Activated T-cell treated with anti-CD3 and anti-CD28 coated beads for 48 hours (primary cell): ENCODE measurements at places on chromosomes 16 and 17.

DNA sequence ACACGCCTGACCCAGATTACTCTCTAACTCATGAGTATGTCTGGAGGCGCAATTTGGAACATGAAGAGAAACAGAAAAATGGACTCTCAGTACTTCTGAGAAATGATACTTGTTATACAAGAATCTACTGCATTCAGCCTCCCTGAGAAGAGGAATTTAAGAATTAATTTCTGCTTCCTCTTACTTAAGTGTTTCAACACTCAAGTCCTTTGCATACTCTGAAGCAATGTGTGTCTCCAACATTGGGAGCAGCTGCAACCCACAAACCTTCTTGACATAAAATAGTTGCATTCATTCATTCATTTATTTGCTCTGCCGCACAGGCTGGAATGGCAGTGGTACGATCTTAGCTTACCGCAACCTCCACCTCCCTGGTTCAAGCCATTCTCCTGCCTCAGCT is 199.8 kb downstream of the NPIPA7 start:
- no peak for DNase-seq

DNA sequence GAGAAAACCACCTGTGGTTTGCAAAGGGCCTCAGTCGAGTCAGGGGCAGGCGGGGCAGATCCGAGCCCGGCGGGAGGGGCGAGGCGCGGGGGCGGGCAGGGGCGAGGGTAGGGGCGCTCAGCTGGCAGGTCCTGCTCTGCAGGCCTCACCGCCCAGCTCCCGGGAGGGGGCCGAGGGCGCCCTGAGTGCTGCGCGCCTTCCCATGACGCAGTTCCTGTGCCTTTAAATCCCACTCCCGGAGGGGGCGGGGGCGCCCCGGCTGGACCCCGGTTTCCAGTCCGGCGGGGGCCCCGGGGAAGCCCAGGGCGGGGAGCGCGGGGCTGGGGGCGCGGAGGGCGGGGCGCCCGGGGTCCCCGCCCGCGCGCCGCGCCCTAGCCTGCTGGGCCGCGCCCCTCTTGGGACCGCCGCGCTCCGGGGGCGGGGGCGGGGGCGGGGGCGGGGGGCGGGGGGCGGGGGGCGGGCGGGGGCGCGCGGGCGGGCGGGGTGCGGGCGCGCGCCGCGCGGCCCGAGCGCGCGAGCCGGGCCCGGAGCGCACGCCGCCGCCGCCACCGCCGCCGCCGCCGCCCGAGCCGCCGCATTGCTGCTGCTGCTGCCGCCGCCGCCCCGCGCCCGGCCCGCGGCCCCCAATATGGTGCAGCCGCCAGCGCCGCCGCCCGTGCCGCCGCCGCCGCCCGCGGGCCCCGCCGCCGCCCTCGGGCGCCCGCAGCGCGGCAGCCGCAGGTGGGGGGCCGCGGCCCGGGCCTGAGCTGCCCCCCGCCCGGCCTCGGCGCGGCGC is at the start of gene JPH3:
JPH3 (plus strand) TSS at position 508 of the 775 bp plus-strand sequence. CDS start 639 bp downstream, outside the sequence.
- no peak for DNase-seq

- no peak for DNase-seq
Observed at GRCh38 chr16:14284930-14285512, 213.9 kb downstream of the MRTFB start.

GRCh38 chr16:68310437-68310773 is 341 bp downstream of the SLC7A6OS start:
- DNase-seq = no peak

DNA sequence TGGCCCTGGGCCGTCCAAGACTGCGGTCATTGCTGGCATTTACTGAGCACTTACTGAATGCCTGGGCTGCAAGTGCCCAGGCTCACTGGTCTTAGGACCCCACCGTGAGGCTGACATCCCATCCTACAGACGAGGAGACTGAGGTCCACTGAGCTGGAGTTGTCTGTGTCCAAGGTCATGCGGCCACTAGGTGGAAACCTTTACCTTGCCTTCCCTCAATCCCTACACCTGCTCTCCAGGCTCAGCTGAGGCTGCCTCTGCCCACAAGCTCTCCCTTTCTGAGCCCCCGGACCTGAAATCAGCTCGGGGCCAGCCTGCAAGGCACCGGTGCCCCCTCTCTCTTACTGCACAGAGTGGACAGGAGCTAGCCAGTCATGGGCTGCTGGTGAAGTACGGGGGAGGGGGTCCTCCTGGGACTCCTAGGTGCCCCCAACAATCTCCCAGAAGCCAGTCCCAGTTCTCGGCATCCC is 1.5 kb downstream of the CASKIN1 start:
- DNase-seq = no peak

DNA sequence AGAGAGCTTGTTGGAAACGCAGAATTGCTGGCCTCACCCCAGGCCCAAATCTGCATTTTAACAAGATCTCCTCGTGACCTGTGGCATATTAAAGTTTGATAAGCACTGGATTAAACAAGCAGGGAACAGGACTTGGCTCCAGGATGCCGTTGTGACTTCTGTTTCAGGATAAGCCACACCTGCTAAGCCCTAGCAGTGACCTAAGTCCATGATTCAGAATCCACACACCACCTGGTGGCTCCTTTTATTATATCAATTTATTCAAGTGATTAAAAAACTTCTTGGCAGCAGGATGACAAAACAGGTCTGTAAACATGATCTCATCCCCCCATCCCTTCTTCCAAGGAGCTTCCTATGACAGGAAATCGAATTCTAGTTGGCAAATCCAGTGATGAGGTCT is 9.1 kb downstream of the NAGPA start:
- no peak for DNase-seq

GRCh38 chr17:26809033-26809432 is 484.9 kb upstream of the WSB1 start:
- no peak for DNase-seq

GRCh38 chr16:68760671-68761275 is 23.7 kb downstream of the CDH1 start:
- peak; percentile 63 for DNase-seq

DNA sequence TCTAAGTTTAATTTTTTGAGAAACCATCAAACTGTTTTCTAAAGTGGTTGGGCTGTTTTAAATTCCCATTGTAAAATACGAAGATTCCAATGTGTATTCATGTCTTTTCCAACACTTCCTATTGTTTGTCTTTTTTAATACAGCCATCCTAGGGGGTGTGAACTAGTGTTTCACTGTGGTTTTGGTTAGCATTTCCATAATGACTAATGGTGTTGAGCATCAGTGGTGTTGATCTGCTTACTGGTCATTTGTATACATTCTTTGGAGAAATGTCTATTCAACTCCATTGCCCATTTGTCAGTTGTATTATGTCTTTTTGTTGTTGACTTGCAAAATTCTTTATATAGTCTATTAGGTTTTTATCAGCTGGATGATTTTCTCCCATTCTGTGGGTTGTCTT is 239.2 kb upstream of the AXIN2 start:
- no peak for DNase-seq

- DNase-seq = no peak
Observed at GRCh38 chr16:84068041-84068440, 25.4 kb upstream of the SLC38A8 start.

GRCh38 chr16:70682239-70683145 is 3.4 kb downstream of the MTSS2 start:
- no peak for DNase-seq

- DNase-seq = no peak
Observed at GRCh38 chr17:42475835-42476234, 17.2 kb downstream of the ATP6V0A1 start.

- DNase-seq = no peak
Observed at GRCh38 chr16:10168258-10168657, 14.0 kb downstream of the GRIN2A start.

GRCh38 chr16:83720981-83721380 is 86.8 kb upstream of the HSBP1 start:
- DNase-seq = no peak

DNA sequence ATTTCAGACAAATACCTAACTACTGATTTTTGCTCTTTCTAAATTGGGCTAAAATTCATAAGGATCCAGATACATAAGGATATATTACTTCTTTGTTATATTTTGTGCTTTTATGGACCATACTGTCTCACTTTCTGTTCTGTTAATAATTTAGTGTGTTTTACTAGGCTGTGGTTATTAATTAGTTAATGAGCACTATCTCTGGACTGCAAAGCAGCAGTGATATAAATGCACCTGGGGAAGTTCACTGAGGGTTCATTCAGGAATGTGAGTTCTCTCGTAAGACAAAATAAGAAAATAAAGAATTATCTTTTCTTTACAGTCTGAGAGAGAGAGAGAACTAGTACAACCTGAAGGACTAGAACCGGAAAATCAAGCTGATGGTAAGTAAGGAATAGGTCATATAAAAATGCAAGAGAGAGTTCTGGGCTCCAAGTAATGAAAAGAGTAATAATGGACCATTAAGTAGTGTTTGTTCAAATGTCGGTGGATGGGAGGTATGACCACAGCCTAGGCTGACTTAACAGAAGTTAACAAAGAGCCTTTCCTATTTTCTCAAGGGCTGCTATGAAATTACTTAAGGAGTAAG is 55.6 kb downstream of the IKZF3 start:
- no peak for DNase-seq

GRCh38 chr17:59427425-59427921 is 96.0 kb downstream of the YPEL2 start:
- peak; percentile 34 for DNase-seq

GRCh38 chr17:17767154-17767869 is 69.5 kb downstream of the SREBF1 start:
- no peak for DNase-seq

DNA sequence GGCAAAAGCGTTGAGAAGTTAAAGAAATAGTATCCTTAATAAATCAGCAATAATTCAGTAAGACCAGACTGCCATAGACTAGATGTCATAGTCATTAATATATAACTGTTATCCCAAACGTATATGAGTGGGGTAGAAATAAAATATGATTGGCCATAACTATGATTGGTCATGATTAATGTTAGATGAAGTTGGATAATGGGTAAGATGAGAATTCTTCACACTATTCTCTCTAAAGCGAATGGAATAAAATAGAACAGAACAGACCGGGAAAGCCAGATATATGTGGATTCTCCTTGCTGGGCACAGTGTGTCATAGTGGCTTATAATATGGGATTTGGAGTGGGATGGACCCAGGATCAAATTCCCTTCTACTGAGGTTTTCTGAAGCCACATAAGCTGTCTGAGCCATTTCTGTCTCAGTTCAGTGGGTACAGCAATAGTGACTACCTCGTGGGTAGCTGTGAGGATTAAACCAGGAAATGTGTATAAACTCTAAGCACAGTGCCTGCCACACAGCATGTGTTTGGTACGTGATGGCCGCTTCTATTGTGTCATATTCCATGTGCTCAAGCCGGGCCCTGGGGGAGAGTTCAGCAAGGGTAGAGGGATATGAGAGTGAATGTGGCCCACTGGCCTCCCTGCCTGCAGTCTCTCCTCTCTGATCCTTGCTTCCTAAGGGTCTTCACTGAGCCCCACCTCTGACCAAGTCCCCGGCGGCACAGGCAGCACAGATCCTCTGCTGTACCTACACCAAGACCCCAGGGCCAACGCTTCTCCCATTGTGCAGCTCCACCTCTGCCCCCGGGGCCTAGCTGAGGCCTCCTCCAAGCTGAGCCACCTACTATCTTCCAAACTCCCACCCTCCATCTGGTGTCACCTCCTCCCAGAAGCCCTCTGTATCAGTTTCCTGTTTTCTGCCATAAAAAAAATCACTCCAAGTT is 3.7 kb downstream of the CETP start:
- DNase-seq = no peak

DNA sequence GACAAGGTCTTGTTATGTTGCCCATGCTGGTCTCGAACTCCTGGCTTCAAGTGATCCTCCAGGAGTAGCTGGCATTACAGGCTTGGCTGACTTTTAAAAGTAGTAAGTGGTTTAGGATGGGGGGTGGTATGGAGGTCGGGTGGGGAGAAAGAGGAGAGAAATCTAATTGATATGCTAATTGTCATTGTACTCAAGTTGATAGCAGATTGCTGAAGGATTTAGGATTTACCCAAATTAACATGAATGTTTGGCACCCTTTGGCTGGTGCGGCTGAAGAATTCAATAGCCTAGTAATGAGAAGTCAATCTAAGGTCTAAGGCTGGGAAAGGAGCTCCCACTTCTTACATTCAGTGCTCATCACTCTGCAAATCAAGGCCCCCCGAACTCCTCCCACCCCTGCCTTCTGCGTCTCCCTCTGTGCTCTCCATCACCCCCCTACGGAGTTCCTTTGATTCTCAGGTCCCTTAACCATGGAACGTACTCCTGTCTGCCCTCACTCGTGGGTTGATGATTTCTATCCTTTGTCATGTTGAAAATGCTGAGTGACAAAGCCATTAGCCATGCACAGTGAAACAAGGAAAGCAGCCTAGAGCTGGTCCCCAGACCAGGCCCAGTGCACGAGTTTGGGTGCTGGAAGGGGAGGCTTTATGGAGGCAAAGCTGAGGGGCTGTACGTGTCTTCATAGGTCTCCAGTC is 17.3 kb downstream of the CDH13 start:
- DNase-seq = no peak

GRCh38 chr17:34620458-34620857 is 41.1 kb downstream of the TMEM132E start:
- DNase-seq = no peak

DNA sequence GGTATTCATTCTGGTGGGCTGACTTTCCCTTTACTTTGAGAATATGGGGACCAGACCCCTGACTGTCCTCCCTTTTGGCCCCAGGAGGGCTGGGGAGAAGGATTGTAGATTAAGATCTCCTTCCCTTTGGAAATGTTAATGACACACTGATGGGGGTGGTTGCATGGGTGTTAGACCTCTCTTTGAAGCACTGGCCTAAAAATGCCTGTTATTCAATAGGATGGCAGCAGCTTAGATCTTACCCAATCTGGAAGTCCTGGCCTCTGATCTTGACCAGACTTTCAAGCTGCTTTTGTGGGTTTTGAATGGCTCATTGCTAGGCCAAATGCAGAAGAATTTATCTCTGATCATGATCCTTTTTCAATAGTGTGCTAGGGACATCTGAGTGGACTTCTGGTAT is 25.7 kb downstream of the MAP3K3 start:
- DNase-seq = no peak

- no peak for DNase-seq
Observed at GRCh38 chr16:5918567-5919130, 821.1 kb upstream of the EEF2KMT start.

GRCh38 chr17:27965224-27965623 is 72.1 kb upstream of the LYRM9 start:
- DNase-seq = no peak
